ENCODE measurements at places on chromosomes 2 and 18.

GRCh38 chr2:197804758-197805714 lies 643 bp downstream of the PLCL1 start:
- DNase-seq: peak; percentile 7

DNA sequence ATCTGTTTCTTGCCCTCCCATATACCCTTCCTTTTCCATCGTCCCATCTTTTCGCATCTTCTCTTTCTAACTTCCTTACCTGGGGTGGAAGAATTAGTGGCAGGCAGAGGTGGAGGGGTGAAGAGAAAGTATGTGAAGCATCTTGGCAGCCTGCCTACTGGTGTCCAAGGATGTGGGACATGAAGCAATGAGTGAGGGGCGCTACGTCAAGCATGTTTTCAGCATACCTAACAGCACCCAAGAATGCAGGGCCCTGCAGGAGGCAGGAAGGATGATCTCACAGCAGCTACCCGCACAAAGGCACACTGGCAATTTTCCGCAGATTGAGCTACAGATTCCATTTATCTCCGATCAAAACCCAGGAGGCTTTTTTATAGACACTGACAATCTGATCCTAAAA lies 42.2 kb downstream of the METTL4 start:
- no peak for DNase-seq

DNA sequence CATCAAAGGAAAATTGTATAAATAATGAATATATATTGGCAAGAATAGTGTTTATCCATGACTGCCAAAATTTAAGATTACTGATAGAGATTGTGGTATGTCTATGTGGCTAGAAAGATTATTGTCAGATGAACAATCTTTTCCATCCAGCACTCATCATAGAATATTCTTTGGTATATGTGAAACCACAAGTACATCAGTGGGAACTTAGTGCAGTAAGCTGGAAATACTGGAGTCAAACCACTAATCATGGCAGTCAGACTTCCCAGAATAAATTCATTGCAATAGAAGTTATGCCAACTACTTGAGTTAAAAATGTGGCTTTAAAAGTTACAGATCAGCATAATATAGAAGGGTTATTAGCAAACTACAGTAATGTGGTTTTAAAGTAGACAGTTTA lies 310.3 kb downstream of the GULP1 start:
- DNase-seq: no peak

GRCh38 chr2:170819680-170820664 lies 3.3 kb downstream of the GAD1 start:
- no peak for DNase-seq

- no peak for DNase-seq
These were observed 1.1 kb upstream of the LIPG start for GRCh38 chr18:49560624-49561288.

DNA sequence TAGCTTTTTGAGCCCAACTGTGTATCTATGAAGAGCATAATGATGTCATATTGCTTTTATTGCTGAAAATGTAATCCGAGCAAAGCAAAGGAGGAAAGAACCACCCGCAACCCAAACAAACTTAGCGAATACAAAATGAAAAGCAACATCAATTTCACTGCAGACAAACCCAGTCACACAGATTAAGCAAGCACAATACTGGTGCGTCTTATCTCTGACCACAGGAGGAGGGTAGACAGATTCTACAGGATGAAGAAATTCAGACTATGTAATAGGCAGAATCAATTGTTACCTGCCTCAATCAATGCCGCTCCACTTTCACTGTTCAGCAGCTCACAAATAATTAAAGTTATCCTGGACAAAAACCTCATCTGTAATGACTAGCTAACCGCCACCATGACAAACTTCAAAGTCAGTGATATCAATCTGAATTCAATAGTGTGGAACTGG lies 115.5 kb upstream of the SP3 start:
- DNase-seq: no peak

- peak; percentile 59 for DNase-seq
These were observed at the start of gene TGIF1 for GRCh38 chr18:3450012-3450798. TSS of gene TGIF1 (plus strand) at chr18:3450172. CDS start at chr18:3450490, 318 bp downstream.

DNA sequence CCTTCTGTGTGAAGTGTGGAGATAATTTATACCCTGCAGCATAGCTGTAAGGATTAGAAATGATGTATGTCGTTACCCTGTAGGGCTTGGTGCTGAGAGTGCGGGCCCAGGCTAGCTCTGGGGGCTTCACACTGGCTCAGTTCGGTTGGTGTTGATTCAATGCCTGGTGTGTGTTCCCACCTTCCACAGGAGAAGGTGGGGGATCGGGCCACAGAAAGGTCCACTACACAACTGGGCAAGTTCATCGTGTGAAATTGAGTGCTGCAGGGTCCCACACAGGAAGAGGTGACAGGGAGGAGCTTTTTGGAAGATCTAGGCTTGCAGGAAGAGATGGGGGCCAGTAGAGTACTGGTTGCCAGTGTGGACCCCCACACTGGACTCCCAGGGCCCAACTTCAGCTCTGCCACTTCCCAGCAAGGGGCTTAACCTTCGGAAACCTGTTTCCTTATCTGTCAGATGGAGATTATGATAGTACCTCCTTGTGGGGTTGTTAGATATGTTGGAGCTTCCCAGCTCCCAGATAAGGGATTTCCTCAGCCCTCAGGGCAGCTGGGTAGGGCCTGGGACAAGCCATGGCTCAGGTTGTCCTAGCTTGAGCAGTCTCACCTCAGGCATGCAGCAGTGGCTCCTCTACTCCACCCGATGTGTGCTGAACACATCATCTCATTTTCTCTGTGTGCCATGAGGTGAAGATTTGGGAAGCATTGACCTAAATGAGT lies 71.5 kb downstream of the TMEM247 start:
- DNase-seq: no peak

DNA sequence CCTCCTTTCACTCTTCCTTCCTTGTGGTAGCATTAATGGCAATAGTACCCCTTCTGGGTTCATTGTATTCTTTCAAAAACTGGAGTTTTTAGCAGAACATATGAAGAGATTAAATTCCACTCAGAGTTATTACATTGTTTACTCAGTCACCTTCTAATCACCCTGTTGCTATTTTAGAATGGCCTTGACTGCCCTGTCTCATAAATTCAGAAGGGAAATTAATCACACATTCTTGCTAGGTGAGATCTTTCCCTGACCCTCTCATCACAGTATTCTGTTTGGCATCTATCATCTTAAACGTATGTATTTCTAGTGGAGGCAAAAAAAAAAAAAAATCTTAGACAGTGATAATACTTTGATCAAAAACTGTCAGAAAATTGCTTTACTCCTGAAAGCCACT lies 760.4 kb downstream of the ADCYAP1 start:
- no peak for DNase-seq

- DNase-seq: no peak
These were observed 26.0 kb downstream of the SOS1 start for GRCh38 chr2:39094717-39095363.

GRCh38 chr2:128306081-128306930 lies 12.4 kb downstream of the HS6ST1 start:
- no peak for DNase-seq

DNA sequence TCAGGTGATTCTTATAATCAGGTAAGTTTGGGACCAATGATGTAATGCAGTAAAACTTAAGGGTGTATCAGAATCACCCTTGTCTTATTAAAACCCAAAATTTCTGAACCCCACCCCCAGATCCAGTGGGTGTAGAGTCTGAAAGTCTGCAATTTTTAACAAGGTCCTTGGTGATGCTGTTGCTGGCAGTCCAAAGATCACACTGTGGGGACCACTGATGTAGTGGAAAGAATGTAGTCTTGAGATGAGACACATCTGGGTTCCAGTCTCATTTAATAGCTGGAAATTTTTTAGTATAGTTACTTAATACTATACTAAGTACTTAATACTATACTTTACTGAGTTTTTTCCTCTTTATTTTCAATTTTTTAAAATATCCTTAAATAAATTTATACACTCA lies 258.4 kb downstream of the PLCL1 start:
- DNase-seq: no peak

DNA sequence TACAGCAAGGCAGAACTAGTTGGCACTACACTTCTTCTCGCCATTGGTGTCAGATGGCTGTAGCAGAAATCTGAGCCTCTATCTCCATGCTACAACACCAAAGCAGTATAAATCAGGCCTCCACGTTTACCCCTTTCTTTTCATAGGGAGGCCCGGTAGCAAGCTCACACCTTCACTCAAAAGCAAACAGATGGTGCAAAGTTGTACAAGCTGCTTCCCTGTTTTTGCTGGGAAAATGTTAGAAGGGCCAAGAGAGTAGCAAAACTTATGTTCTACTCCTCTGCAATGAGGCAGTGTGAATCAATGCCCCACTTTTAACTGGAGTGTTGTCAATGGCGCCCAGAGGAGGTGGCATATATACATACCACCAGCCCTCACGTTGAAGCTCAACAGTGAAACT lies 369.6 kb upstream of the NRXN1 start:
- DNase-seq: no peak

GRCh38 chr2:43219383-43220228 lies 6.8 kb downstream of the ZFP36L2 start:
- peak; percentile 94 for DNase-seq

GRCh38 chr2:206940546-206940945 lies 1.2 kb downstream of the CPO start:
- no peak for DNase-seq

- DNase-seq: peak; percentile 41
These were observed 86.0 kb downstream of the SPP2 start for GRCh38 chr2:234136461-234136860.

Data from OCI-LY7 (cell line).